ENCODE measurements at places on chromosomes 16 and 17. TPM values are rescaled to one million over a fixed set of nuclear protein-coding genes. Genes with fewer than 3 reads are reported as not detected.

OR1E2 gene
- not detected for polyA plus RNA-seq

AANAT gene
- 0.84 TPM for polyA plus RNA-seq

TNS4 gene
- 0.08 TPM for polyA plus RNA-seq

ANKRD40CL gene
- 0.35 TPM for polyA plus RNA-seq

GNG13 gene
- polyA plus RNA-seq, result 0.39 TPM

FOXJ1 gene
- 28.2 TPM for polyA plus RNA-seq

CLEC19A gene
- polyA plus RNA-seq, result 0.09 TPM

CDRT15L2 gene
- not detected for polyA plus RNA-seq

PTX4 gene
- not detected for polyA plus RNA-seq

PLSCR3 gene
- polyA plus RNA-seq, result 37.4 TPM

Measured in renal pelvis (tissue), 12 donors.